ENCODE measurements at places on chromosomes 12 and 14.

GRCh38 chr12:12032260-12032791, 38.4 kb upstream of the BCL2L14 start:
- no peak for DNase-seq

DNA sequence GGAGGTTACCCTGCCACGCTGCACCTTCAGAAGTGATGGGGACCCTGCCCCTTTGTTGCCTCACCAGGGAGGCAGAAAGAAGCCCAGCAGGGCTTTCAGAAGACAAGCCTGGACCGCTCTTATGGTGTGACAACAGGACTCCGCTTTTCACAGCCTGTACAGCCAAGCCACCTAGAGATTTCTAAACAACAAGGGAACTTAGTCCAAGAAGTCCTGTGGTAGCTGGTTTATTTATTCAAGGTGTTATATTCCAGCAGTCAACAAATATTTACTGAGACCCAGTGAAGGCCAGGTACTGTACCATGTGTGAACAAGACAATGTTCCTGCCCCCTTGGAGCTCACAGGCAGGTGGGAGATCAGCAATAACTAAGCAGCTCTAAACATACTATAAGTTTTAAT, 4.0 kb upstream of the TMEM229B start:
- no peak for DNase-seq

- no peak for DNase-seq
These were observed 211.8 kb downstream of the NEDD1 start for GRCh38 chr12:97118796-97119375.

DNA sequence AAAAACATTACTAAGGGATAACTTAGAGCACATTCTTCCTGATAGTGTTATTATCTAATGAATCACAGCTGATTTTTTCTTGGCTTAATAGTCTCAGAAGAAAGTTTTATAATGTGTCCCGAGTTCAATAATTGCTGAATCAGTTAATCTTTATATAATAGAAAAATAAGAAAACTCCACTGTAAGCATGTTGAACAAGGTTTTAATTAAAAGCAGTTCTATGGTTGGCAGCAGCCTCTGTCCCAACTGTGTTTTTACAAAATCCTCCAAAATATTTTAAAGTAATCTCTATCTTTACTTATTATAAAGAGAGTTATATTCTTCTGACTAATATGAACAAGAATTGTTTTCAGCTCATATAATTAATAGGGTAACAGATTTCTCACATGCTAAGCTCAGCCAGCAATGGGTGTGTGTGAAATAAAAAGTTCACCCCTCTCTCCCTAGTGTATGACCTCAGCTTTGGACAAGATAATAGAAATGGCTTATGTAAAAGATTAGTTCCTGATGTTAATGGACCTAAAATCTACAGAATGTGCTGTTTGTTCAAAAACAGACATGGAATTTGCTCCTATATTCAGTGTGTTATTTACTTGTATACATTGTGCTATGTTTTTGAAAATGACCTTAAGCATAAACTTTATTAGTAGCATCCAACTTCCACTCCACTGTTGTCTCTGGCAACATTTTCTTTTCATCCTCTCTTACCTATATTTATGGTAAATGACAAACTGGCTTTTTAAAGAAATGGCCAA, 67.1 kb upstream of the DCN start:
- DNase-seq: no peak

DNA sequence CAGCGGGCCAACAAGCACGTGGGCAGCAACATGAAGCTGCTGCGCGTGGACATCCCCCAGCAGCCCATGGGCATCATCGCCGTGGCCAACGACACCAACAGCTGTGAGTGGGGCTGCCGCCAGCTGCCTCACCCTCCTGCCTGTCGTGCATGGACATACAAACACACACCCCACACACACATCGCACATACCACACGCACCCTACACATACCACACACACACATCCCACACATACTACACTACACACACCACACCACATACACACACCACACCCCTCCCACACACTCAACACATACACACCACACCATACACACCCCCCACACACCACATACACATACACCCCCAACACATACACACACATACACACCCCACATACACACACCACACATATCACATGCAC, 25.2 kb upstream of the NXPH4 start:
- DNase-seq: no peak

GRCh38 chr12:50569876-50570275, 65.1 kb downstream of the DIP2B start:
- no peak for DNase-seq

DNA sequence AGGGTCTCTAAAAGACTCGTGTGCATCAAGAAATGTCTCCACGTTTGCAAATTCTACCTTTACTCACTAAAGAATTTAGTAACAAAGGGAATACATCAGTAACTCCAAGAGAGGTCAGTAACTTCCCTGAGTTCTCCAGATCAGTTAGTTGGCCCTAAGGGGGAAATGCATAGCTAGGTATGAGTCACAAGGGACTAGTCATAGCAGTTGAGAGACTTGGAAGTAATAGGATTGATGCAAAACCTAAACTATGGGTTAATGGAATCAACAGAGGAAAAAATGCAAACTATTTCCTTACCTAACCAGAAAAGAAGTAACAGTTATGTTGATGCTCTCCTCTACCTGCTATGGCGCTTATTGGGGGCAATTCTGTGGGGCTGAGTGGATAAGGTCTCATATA, 148.8 kb upstream of the GARIN6 start:
- DNase-seq: no peak

GRCh38 chr12:122093098-122093883, 14.7 kb downstream of the MLXIP start:
- no peak for DNase-seq

GRCh38 chr12:118016424-118017264, at the start of gene RFC5:
Gene RFC5 (plus strand): TSS chr12:118016703. CDS start chr12:118016828, 125 bp downstream.
- DNase-seq: peak; percentile 96

DNA sequence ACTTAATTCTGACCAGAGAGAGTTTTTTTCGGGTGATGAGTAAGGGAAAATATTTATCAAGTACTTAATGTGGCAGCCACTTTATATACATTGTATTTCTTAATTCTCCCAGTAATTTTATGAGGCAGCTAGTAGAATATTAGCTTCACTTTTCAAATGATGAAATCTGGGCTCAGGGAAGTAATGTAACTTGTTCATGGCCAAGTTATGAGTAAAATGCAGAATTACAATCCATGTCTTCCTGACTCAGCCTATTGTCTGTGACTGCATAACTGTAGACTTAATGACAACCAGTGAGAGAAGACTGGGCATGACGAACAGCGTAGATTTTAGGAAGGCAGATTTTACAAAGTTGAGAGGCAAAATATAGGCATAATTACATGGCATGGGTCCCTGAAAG, 106.7 kb upstream of the MIS18BP1 start:
- DNase-seq: no peak

DNA sequence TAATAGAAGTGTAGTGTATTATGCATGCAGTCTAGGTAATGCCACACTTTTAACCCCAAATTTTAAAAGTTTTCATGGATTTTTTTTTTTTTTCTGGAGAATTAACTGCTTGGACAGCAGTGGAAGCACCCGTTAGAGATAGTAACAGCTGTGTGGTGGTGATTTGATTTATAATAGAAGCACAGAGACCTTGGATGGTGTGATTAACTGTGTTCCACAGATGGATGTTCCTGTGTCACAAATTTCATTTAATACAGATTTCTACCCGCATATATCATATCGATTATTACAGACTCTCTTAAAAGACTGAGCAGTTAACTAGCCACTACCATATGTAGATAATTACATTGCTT, 47.0 kb downstream of the IFT81 start:
- no peak for DNase-seq

DNA sequence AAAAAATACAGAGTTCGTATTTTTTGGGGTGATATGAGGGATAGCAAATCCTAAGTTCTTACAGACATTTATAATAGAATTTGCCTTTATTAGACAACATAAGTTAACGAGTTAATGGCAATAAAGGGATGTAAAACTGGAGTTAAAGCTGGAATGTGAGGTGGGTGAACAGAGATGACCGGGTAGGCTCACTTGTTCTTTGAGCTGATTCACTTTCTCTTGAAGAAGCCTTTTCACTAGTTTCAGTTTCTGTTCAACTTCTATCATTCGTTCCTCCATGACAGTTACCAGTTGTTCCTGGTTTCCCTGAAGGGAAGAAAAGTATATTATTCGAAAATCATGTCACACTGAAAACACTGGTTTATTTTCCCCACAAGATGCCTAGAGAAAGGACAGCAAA, 57.7 kb upstream of the SAV1 start:
- no peak for DNase-seq

All from stimulated activated CD4-positive, alpha-beta T cell treated with anti-CD3 and anti-CD28 coated beads, TNF-alpha, amount 100 ng/mL, for 1 hour (primary cell).